ENCODE measurements at places on chromosomes 1 and 21.
A peak's percentile ranks its signal among the peaks of the same experiment; 100 is the strongest.

- DNase-seq = peak; percentile 78
These were observed 107.5 kb downstream of the ZNF281 start for GRCh38 chr1:200302192-200302920.

- DNase-seq = no peak
These were observed 14.1 kb downstream of the PKN2 start for GRCh38 chr1:88698140-88698539.

- no peak for DNase-seq
These were observed 16.5 kb upstream of the OVAAL start for GRCh38 chr1:180542113-180542837.

DNA sequence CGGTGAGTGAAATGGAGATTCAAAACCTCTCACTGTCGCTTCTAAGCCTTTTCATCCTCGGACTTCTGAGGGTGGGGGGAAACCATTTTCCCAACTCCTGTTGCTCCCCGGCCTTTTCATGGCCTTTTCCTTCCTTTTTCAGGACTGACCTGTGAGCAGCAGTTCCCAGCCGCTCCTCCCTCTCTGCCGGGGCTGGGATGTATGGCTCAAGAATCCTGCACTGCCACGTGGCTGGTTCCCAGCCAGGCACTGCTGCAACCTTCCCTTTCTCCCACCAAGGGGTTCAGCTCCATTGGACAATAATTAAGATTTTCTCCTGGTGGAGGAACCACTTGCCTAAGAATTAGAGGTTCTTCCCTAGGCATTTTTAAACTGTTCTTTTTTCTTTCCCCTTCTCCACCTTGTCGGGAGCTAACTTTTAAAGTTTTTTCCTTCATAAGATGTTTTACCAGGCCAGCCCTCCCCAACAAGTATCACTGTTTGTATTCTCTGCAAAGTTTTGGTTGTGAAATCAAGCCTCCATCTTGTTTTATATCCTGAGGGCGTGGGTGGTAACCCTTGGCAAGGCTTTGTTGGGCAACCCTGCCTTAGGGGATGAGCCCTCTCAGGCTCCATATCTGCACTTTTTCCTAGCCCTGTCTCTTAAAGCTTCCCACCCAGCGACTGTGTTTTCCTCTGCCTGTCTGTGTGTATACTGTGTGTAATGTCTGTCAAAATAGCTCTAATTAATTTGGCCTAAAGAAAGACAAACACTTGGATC, 1166.6 kb upstream of the ADGRL2 start:
- DNase-seq = no peak

- peak; percentile 88 for DNase-seq
These were observed 12.6 kb upstream of the TNFRSF14 start for GRCh38 chr1:2543543-2544092.

DNA sequence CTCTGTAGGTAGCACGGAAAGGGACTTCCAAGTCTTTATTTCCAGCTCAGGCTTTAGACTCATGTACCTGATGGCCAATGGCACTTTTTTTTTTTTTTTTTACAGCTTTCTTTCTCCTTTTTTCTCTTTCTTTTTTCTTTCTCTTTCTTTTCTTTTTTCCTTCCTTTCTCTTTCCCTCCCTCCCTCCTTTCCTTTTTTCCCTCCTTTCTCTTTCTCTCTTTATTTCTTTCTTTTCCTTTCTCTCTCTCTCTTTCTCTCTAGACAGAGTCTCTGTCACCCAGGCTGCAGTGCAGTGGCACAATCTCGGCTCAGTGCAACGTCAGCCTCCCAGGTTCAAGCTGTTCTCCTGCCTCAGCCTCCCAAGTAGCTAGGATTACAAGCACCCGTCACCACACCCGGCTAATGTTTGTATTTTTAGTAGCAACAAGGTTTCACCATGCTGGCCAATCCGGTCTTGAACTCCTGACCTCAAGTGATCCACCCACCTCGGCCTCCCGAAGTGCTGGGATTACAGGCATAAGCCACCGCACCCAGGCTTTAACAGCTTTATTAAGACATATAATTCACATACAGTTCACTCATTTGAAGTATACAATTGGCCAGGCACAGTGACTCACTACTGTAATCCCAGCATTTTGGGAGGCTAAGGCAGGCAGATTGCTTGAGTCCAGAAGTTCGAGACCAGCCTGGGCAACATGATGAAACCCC, 5.1 kb upstream of the DCAF8 start:
- DNase-seq = no peak

GRCh38 chr1:230691615-230692014, 22.3 kb downstream of the AGT start:
- DNase-seq = no peak

GRCh38 chr1:8764293-8764937, 53.0 kb downstream of the RERE start:
- no peak for DNase-seq

DNA sequence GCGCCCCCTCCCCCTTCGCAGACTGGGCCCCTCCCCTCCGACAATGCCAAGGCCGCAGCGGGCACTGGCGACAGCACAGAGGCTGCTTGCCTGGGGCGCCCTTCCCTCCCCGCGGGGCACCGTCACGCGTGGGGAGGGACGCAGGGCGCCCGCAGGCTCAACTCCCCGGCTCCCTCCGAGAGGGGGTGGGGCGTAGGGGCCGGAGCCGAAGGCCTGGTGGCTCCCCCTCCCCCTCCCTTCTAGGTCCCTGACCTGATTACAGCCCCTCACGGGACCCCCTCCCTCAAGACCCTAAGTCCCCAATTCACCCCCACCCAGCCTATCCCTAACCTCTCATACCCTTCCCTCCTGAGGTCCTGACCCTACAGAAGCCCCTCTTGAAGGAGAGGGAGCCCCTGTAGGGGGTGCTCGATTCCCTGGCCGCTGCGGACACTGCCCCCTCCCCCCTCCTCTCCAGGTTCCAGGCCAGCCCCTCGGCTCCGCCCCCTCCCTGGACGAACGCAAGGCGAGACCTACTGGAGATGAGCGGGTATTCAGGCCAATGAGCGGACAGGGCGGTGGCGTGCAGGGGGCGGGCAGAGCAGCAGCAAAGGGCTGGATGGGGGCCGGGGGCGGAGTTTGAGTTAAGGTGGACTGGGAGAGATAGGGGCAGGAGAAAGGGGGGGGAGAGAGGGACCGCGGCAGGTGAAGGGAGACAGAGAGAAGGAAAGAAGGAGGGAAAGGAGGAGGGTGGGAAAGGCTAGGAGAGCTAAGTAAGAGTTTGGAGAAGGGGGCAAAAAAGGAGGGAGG, 733 bp upstream of the ZBTB7B start:
- DNase-seq = peak; percentile 89

DNA sequence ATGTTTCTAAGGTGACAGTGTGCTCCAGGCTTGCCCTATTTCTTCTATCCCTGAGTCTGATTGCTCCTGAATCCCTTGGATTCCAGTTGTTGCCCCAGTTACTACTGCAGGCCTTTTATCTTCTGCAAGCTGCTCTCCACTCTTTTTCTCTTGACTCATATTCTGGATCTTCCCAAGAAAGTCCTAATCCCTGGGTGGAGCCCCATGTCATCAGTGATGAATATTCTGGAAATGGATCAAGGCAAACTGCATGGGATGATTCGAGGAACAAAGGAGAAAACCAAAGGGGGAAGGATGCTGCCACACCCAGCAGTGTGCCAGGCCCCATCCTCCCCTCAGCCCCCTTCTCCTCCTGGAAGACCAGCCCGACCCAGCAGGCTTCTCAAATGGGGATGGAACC, 63.3 kb upstream of the ATP2B4 start:
- no peak for DNase-seq

- DNase-seq = no peak
These were observed 59.1 kb downstream of the LACTBL1 start for GRCh38 chr1:22913421-22914141.

DNA sequence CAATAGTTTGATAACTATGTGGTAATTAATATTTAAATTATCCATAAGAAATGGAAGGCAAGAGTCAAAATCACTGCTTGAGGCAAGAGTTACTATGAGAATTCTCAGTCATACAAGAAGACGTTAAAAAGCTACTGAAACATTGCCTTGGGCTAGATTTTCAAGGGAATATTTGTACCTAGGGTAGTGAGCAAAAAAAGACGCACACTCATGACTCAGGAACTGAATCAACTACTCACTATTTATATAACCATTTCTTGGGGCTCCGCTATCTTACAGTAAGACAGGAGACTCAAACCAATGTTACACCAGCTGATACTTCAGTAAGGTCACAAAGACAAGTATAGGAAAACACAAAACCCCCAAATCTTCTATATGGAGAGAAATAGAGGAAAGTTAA, 151.5 kb upstream of the RNPC3 start:
- DNase-seq = no peak

DNA sequence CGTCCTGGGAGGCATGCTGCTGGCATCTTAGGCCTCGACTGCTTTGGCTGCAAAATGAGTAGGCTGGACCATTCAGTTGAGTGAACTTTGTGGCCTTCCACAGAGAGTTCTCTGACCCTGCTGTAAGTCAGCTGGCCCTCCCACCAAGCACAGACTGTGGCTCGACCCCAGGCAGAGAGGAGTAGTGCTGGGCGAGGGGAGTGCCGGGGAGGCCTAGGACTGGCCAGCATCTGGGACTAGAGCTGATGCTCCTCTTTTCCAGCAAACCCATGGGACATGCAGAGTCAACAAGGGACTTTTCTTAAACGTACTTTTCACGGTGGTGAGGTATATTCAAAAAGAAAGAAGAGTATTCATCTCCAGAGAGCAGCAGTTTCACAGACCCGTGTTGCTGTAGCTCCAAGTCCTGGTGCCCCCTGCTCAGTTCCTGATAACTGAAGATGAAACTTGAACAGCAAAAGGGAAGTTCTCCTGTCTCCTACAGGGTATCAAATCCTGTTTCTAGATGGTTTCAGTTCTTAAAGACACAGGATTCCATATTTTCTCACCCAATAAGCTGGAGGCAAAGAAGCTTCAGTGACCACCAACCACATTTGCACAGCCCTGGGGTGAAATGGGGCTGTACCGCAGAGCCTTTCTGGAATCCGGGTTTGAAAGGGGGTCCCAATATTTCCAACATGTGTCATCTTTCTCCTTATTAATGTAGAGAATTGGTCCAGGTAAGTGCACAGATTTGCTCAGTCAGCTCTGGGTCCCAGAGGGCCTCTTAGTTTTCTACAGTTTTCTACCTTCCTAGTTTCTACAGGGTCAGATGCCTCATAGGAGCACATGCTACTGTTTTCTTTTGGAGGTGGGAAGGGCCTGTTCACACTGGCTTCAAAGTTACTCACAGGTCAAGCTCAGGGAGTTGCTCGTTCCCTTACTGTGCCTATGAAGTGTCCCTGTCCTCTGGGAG, 20.9 kb downstream of the BATF3 start:
- no peak for DNase-seq

GRCh38 chr1:94416901-94417727, 1.1 kb upstream of the ABCD3 start:
- no peak for DNase-seq

- DNase-seq = no peak
These were observed 167.4 kb downstream of the TNFSF18 start for GRCh38 chr1:172883387-172883791.

- DNase-seq = no peak
These were observed 2.1 kb downstream of the PCP4L1 start for GRCh38 chr1:161260376-161261260.

GRCh38 chr1:38059635-38060250, 13.2 kb upstream of the POU3F1 start:
- no peak for DNase-seq

DNA sequence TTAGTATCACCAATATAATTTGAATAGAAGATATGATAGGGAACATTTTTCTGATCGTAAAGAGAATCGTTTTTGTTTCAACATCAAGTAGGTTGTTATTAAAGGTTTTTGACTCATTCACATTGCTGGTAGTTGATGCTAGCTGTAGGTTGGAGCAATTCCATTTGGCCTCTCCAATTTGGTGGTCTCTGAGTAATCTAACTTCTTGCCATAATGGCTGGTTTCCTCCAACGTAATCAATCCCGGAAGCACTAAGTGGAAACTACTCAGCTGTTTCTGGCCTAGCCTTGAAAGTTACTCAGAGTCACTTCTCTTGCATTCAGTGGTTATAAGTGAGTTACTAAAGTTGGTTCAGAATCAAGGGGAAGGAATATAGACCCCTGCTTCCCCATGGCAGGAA, 26.0 kb downstream of the RCOR3 start:
- DNase-seq = no peak

DNA sequence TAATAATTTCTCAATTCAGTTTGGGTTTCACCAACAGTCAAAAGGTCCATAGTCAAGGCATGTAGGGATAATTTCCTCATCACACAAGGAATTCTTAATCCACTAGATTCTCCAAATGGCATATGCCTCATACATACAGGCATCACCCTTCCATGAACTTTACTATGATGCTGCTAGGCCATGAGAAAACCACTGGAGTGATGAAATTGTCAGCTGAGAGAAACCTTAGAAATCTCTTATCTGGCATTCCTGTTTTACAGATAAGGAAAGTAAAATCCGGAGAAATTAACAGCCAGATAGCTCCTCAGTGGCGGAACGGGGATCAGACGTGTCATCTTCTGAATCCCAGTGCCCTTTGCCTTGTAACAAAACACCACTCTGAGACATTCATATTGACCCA, 274.4 kb downstream of the NTNG1 start:
- DNase-seq = no peak

- no peak for DNase-seq
These were observed 358.3 kb downstream of the KIF26B start for GRCh38 chr1:245512980-245513578.

- DNase-seq = peak; percentile 61
These were observed at the start of gene HSPB7 for GRCh38 chr1:16017461-16018303. Gene HSPB7, minus strand, starts transcription at chr1:16018043. Its CDS starts 80 bp downstream, at chr1:16017963.

DNA sequence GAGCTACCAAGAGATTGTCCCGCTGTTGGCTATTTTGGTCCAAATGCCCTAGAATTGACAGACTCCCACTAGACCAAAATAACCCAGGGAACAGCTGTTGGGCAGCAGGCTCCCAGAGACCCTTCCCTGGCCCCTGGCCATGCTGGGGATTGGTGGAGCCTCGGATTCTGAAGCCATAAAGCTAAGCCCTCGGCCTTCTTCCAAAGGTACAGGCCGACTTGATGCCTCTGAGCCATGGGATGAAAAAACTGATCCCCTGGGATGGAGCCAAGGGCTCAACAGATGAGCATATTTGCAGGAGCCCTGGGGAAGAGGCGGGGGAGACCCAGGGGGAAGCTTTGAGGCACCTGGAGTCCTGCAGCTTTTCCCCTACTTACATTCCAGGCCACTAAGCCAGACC, 1.0 kb upstream of the LRRC38 start:
- DNase-seq = no peak

DNA sequence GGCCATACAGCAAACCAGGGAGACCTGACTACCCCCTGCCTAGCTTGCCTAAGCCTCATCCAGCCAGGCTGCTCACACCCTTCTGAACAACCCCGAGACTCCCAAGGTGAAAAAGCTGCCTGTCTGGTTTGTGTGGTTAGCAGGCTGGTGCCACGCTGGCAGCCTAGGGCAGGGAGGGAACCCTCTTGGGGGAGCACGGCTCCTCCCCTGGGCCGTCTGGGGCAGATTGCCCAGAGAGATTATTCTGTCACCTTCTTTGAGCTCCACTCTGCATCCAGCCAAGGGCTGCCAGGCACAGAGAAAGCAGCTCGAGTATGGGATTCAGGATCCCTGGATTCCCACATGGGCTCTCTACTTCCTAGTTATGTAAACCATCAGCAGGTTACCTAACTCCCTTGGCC, 27.5 kb upstream of the TCEA3 start:
- DNase-seq = no peak

DNA sequence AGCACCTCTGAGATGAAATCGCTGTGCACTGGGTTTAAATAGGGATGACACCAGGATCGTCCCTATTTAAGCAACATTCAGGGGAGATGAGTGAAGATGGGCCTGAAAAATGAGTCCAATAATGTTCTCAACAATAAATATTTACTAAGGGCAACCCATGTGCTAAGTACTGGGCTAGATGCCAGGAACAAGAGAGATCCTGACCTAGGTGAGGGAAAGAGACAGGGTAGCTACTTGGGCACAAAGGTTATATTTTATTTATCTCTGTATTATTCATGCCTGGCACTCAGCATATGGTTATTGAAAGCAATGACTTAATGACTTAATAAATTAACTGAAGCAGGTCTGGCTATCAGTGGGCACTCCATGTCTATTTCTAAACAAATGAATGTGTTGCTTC, 27.4 kb upstream of the AVPR1B start:
- DNase-seq = no peak

All from retina (tissue), 1 donor.